ENCODE measurements at places on chromosomes 11 and 22.

DNA sequence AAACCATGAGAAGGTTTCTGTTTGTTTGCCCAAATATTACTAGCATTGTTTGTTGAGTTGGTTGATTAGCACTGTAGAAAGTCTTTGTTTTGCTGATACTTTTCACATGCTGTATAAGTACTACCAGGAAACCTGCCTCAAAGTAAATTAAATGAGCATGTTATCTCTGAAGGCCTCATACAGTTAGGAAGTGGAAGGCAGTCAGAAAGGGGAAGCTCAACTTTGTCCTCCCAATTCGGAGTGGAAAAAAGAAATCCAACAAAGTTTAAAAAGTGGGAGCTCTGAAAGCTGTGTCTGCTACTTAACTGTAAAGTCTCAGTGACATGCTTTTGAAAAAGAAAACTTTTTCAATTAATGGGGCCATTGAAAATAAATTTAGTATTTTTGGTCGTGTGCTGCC lies 188.3 kb upstream of the BLID start:
- DNase-seq, result no peak

GRCh38 chr22:23240639-23241389 lies 60.5 kb downstream of the BCR start:
- no peak for DNase-seq

- DNase-seq, result no peak
Observed at GRCh38 chr22:46163557-46163888, 13.2 kb downstream of the PPARA start.

GRCh38 chr22:45023431-45023830 lies 13.6 kb upstream of the PHF21B start:
- no peak for DNase-seq

- peak; percentile 73 for DNase-seq
Observed at GRCh38 chr11:122215244-122215992, 99.4 kb upstream of the BLID start.

GRCh38 chr11:22792497-22792896 lies 37.1 kb downstream of the SVIP start:
- DNase-seq, result no peak

GRCh38 chr11:45924927-45925326 lies 2.5 kb downstream of the LARGE2 start:
- no peak for DNase-seq

- DNase-seq, result no peak
Observed at GRCh38 chr11:5488798-5489399, 414 bp downstream of the OR52D1 start.

GRCh38 chr22:42686756-42687491 lies 33.7 kb downstream of the A4GALT start:
- DNase-seq, result no peak

- DNase-seq, result no peak
Observed at GRCh38 chr11:6746626-6747025, 25.1 kb downstream of the OR2AG2 start.

GRCh38 chr22:46563381-46564083 lies 26.1 kb upstream of the CELSR1 start:
- peak; percentile 48 for DNase-seq

GRCh38 chr11:122150216-122151124 lies 34.5 kb upstream of the BLID start:
- DNase-seq, result no peak

GRCh38 chr22:49738006-49738405 lies 89.7 kb downstream of the BRD1 start:
- DNase-seq, result no peak

GRCh38 chr11:5791165-5791564 lies at the start of gene OR52N1:
OR52N1 (minus strand) TSS chr11:5791265; CDS start chr11:5788816, 2,449 bp downstream.
- no peak for DNase-seq

DNA sequence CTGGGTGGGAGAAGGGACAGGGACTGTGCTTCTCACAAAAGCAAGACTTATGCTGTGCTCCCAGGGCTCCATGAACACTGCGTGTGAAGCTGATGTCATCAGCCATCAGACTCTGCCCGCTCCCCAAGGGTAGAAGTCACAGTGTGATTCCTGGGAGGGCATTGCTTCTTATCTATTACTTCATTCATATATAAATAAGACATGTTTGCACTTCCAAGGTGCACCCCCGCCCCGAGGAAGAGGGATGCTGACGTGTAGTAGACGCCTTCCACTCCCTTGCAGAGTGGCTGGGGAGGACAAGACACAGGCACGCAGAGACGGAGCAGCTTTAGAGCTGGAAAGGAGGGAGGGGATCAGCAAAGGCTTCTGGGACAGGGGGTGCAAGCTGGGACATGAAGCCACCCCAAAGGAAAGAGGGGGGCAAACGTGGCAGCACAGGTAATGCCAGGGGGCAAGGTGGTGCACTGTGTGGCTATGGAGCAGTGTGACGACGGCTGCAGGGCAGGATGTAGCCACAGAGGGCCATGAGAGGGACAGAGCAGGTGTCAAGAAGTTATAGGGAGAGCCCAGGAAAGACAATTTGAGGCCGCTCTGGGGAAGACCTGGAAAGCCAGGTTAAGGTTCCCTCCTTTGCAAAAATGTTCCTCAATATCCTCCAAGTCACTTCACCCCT lies 558.5 kb downstream of the MN1 start:
- DNase-seq, result no peak

DNA sequence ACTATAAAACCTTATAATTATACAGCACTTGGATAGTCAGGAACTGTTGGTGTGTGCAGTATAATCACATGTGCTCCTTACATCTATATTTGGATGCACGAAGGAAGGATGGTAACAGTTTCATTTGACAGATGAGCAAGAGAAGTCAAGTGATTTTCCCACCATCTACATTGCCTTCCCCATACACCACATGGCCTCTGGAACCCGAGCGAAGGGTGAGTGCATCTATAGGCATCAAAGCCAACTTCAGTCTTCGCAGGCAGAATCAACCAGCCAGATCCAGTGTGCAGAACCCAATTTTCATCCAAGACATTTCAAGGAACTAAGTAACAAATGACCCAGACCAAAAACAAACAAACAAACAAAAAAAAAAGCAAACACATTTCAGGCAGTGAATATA lies 85.1 kb upstream of the BLID start:
- no peak for DNase-seq

DNA sequence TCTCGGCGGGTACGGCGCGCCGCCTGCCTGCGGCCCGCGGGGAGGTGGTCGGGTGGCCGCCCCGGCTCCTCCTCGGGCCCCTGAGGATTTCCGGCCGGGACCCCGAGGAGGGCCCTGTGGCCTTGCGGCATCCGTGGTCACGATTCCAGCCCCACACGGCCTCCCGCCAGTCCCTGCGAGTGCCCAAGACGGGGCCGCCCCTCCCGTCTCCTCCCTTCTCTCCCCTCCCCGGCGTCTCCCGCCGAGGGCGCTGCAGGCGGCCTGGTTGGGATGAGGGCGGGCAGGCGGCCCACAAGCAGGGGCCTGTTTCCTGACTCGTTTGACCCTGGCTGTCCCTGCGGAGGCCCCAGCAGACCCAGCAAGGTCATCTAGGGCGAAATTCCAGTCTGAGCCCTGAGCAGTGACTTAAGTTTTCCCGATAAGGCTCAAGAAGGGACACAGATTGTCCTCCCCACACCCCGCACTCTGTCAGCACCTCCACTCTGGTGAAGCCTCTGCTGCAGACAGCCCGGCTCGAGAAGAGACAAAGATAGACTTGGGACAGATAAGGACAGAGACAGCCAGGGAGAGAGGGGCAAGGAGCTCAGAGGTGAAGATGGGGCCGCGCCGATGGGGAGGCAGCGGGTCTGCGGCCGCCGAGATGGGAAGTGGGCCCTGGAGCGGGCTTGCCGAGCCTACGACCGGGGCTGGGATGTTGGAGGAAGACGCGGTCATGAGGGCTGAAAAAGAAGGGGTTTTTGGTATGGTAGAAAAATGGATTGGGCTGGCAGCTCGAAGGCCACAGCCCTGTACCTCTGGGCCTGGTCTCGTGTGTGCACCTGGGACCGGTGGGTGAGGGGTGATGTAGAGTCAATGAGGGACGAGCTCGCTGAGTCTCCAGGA lies 95.0 kb downstream of the SWAP70 start:
- peak; percentile 85 for DNase-seq

- DNase-seq, result no peak
Observed at GRCh38 chr11:93054881-93055280, 85.4 kb downstream of the MTNR1B start.

GRCh38 chr11:120318906-120319305 lies 6.2 kb upstream of the TLCD5 start:
- DNase-seq, result no peak

DNA sequence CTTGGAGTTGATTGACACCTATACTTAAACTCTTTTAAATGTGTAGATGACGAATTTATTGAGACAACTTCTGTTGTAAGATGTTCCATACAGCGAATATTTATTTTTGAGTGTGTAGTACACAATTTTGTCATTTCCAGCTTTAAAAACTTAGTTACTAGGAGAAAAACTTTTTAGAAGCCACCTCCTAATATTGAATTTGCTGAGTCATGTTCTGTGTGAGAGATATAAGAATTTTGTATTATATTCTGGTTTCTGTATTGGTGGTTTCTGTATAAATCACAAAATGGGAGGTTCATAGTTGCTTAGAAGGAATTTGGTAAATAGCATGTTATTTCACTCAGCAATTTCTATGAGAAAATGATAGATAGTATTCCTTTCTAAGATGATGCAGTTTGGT lies 171.3 kb downstream of the WNT11 start:
- no peak for DNase-seq

- no peak for DNase-seq
Observed at GRCh38 chr11:101474666-101475065, 109.1 kb downstream of the TRPC6 start.

DNA sequence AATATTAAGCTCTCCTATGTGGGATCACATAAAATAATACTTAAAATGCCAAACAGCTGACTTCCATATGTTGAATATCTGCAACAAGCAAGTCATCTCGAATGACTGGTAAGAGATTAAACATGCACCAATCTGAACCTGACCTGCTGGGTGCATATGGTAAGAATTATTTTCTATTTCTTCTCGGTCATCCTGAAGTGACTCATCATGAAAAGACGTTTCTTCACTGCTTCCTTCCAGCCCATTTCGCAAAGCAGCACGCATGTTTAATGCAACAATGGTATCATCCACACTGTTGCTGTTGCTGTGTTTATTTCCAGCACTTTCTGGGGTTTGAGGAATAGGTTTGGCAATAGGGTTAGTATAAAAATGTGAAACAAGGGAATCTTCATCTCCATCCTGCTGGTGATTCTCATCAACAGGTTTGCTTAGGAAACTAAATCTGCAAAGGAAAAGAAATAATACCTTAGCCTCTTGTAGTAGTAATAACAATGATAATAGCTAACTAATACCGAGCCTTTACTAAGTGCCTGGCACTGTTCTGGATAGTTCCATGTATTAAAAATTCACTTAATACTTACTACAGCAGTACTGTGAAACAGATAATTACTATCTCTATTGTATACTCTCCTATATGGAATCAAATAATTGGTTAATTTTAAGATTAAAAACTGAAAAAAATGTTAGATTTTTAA lies 52.0 kb upstream of the CHRNA10 start:
- no peak for DNase-seq

GRCh38 chr11:96188243-96189006 lies 154.6 kb downstream of the MAML2 start:
- DNase-seq, result no peak

DNA sequence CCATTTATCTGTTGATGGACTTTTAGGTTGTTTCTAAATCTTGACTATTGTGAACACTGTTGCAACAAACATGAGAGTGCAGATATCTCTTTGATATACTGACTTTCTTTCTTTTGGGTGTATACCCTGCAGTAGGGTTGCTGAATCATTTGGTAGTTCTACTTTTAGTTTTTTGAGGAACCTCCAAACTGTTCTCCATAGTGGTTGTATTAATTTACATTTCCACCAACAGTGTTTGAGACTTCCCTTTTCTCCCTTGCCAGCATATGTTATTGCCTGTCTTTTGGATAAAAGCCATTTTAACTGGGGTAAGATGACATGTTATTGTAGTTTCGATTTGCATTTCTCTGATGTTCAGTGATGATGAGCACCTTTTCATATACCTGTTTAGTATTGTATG lies 330.0 kb downstream of the DDX10 start:
- DNase-seq, result no peak

DNA sequence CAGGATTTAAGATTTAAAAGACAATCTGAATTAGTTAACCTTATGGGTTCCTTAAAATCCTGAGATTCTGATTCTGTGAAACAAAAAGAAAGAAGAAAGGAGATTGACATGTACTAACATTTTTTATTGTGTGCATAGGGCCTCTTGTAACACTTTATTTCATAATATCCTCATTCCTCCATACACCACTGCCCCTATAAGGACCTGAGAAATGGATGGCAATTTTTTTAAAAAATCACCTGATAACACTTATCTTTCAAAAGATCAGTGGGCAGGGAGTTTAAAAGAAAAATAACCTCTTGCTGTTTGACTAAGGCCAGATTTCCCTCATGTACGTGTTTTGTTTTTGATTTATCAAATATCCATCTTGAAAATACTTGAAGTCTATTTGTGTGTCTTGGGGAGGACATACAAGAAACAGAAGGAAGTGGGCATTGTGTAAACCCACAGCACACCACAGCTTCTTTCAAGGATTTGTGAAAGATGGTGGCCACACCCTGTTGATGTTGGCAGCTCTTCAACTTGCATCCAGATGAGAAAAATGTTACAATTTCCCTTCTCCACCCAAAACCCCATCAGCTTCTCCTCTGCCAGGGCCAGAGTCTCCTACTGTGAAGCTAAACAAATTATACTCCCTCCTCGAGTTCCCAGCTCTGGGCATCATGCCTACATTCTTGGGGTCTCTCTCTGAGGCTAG lies 35.0 kb upstream of the MPEG1 start:
- DNase-seq, result no peak

GRCh38 chr11:12679471-12679870 lies 5.2 kb downstream of the TEAD1 start:
- no peak for DNase-seq

GRCh38 chr22:36732609-36733008 lies 29.1 kb upstream of the CACNG2 start:
- DNase-seq, result no peak

DNA sequence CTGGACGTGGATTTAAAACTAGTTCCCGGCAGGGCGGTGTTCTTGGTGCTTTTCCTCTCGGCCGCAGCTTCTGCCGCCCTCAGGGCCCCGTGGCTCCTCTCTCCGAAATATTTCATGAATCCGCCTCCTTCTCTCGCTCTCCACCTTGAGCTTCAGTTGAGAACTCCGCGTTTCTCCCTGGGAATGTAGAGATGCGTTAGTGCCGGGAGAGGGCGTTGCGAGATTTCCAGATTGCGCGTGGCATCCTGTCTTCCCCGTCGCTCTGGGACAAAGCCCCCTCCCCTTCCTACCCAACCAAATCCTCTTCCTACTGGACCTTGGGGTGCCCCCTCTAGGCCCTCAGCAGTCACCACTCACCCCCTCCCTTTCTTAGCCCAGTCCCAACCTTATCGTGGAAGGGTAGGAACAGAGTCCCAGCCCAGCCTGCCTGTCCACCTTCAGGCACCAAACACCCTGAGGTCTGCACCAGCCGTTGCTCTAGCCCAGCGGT lies 15.5 kb upstream of the RAC2 start:
- DNase-seq, result no peak
